ENCODE measurements at places on chromosomes 16 and 17.

DNA sequence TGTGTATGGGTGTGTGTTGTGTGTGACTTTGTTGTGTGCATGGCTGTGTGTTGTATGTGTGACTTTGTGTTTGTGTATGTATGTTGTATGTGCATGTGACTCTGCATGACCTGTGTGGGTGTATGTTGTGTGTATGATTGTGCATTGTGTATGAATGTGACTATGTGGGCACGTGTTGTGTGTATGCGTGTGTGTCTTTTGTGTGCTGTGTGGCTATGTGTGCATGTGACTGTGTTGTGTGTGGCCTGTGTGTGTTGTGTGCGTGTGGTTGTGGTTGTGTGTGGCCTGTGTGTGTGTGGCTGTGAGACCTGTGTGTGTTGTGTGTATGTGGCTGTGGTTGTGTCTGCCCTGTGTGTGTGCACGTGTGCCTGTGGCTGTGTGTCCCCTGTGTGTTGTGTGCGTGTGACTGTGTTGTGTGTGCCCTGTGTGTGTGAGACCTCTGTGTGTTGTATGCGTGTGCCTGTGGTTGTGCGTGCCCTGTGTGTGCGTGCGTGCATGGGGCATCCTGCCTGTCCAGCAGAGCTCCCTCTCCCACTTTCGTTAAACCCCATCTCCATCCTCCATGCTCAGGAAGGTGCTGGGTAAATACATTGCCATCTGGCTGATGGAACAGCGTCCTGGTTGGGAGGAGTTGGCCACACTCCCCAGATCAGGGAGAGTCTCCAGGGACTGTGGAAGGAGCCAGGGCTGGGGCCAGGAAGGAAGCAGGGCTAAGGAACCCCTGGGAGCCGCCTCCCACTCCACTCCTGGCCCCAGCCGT lies 90.1 kb upstream of the GSE1 start:
- DNase-seq, result no peak

DNA sequence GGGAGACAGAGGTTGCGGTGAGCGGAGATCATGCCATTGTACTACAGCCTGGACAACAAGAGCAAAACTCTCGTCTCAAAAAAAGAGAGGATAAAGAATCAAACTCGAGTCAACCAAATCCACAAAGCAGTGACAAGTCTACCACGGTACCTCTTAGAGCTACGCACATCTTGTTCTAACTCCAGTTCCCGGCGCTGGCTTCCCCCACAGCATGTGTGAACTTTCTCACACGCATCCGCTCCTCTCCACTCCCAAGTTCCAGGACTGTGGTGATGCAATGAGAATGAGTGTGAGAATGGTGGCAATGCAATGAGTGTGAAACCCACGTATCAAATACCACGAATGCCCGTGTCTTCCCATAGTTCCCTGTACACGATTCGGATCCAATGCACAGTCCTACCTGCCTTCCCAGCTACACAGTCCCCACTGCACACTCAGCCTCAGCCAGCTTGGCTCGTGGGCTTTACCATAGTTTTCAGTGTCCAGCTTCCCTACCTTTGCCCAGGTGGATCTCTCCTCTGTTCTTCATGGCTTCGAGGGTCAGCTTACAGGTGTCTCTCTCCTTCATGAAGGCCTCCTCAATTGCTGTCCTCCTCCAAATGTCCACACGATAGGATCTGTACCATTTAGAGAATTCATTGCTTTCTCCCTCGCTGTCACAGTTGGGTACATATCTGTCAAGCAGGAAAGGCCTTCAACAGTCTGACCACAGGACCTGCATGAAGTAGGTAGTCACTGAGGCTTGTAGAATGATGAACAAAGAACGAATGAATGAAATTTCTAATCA lies 9.2 kb upstream of the P2RX5 start:
- no peak for DNase-seq

DNA sequence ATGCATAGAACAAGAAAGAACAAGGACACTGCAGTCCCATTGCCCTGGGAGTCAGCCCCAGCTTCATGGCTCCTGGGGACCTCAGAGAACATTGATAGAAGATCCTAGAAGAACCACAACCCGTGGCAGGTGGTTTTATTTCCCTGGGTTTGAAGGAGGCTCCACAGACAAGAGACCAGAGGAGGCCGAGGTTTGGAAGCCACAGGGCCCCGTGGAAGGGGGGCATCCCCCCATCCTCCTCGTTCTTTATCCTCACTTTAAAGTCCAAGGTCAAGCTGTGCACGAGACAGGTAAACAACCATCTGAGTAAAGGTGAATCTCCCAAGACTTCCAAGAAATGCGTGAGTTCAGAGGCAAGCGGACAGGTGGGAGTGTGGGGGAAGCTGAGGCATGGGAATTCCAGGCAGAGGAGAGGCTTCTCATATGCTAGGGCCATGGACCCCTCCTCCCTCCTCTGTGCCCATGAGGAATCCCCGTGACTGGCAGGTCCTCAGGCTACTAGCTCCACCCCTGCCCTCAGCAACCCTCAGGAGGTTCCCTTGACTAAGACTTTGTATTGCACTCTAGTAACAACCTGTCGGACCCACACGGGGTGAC lies 849 bp upstream of the SULT1A1 start:
- DNase-seq, result no peak

DNA sequence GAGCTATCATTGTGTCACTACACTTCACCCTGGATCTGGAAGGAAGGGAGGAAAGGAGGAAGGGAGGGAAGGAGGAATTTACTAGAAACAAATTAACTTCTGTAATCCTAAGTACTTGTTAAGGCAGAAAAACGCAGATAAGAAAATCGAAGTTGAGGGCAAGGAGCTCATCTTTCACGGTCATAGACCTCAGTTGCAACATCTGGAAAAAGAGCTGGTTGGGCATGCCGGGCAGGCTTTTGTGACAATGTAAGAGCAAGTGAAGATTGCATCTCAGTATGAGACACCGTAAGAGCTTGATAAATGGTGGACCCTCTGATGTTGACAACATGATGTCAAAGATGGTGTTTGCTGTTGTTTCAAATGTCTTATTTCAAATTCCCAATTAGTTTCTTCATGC lies 721.5 kb downstream of the MAF start:
- no peak for DNase-seq

GRCh38 chr17:17818088-17818526 lies 18.7 kb downstream of the SREBF1 start:
- DNase-seq, result no peak

GRCh38 chr16:19348578-19349315 lies 63.2 kb downstream of the CLEC19A start:
- DNase-seq, result no peak

DNA sequence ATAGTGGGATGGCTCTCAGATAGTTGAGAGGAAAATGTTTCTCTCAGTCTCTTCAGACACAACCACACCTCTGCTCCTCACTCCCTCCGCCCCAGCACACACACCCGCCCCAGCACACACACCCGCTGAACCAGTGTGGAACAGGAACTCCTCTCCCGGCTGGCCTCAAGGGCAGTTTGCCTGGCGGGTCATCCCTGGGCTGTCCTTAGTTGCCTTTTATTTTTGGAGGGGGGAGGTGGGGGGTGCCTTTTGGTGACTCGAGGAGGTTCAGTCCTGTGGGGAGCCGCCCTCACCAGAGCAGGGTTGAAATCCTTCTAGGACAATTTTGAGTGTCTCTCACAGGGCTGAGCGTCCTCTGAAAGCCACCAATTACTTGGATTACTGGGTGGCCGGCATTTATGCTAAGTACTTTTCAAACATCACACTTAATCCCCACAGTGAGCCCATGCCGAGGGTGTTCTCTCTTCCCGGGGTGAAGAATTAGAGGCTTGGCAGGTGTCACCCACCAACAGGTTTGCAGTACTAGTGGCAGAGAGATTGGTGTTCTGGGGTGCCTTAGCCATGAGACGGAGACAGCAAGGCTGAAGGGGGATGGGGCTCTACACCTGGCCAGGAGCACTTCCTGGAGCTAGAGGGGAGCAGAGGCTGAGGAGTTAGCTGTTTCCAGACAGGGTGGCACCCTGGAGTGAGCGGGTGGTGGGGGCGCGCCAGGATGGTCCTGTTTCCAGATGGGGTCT lies 2.8 kb downstream of the RASD1 start:
- DNase-seq, result no peak

DNA sequence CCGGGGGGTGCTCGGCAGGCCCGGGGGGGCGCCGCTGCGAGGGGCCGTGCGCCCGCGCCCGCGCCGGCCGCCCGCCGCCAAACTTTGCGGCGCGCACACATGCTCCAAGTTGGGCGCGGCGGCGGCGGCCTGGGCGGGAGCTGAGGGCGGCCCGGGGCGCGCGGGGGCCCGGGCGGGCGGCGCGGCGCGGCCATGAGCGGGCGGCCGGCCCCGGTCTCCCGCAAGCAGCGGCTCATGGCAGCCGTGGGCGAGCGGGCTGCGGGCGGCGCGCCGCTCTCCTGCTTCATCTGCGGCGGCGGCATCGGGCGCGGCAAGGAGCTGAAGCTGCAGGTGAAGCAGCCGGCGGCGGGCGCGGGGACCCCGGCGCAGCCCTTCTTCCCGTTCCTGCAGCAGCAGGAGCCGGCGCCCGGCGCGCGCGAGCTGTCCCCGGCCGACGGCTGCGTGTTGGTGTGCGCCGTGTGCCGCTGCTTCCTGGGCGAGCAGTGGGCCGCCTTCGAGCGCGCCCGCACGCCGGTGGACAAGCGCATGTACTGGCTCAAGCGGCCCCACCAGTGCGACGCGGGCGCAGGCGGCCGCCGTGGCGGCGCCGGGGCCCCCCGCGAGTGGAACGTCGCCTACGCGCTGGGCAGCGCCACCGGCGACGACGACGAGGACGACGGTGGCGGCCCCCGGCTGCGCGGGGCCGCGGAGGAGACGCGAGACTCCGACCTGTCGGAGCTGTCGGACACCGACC lies 57.2 kb upstream of the CIBAR2 start:
- DNase-seq, result no peak

- peak; percentile 61 for DNase-seq
These were observed 3.0 kb upstream of the DLX3 start for GRCh38 chr17:49997773-49998703.

- DNase-seq, result no peak
These were observed 579.3 kb downstream of the TOX3 start for GRCh38 chr16:51967646-51968045.

- DNase-seq, result no peak
These were observed 30.6 kb downstream of the PIPOX start for GRCh38 chr17:29073520-29073919.

- no peak for DNase-seq
These were observed 18.4 kb downstream of the MT1X start for GRCh38 chr16:56700631-56701030.

DNA sequence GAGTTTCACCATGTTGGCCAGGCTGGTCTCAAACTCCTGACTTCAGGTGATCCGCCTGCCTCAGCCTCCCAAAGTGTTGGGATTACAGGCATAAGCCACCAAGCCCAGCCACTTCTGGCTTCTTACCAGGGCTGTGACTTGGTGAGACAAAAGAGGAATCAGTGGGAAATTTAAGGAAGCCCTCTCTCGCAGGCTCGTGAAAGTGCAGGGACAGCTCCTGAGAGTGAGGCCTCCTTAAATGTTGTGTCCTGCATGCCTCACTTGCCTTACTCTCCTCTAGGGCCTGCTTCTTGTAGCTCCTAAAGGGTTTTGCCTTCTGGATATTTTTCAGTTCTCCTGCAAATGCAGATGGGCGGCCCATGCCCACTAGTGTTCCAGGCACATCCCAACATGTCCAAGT lies 5.2 kb downstream of the AHSP start:
- DNase-seq, result no peak

- DNase-seq, result no peak
These were observed 56.3 kb downstream of the CREBBP start for GRCh38 chr16:3824121-3824795.

GRCh38 chr16:48446534-48446920 lies 61.3 kb upstream of the SIAH1 start:
- no peak for DNase-seq

DNA sequence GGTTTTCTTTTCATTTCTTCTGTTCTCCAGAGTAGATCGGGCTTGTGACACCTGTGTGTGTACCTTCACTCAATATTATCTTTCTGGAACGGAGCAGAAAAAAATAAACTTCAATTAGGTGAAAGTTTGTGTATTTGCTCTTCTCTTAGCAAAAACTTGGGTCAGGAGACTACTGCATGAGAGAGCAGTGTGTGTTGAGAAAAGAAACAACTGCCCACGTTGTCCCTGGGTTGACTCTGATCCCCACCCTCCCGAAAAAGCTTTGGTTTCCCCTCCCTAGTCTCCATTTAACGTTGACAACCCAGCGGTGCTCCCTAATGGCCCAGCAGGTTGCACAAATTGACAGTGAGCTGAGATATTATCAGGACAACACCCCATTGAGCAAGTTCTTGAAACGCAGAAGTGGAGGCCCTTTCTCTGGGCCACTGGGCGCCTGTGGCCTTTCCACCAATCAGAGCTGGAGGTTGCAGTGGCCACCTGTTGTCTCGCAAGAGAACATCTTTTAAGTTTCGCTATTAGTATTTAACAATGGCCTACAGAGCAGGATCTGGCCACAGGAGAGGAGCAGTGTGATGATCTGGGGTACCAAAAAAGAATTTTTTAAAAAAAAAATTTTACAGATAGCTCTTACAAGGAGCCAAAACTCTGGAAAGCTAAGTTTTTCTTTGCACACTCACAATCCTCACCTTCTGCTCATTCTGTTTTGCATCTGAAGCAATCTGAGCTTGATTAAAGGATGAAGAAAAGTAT lies 1.5 kb upstream of the TOX3 start:
- DNase-seq, result no peak

- no peak for DNase-seq
These were observed 35.9 kb downstream of the SLC6A4 start for GRCh38 chr17:30199600-30199999.

GRCh38 chr17:59436900-59437299 lies 105.4 kb downstream of the YPEL2 start:
- no peak for DNase-seq

- DNase-seq, result no peak
These were observed 55.6 kb downstream of the BAIAP2 start for GRCh38 chr17:81090361-81091136.

DNA sequence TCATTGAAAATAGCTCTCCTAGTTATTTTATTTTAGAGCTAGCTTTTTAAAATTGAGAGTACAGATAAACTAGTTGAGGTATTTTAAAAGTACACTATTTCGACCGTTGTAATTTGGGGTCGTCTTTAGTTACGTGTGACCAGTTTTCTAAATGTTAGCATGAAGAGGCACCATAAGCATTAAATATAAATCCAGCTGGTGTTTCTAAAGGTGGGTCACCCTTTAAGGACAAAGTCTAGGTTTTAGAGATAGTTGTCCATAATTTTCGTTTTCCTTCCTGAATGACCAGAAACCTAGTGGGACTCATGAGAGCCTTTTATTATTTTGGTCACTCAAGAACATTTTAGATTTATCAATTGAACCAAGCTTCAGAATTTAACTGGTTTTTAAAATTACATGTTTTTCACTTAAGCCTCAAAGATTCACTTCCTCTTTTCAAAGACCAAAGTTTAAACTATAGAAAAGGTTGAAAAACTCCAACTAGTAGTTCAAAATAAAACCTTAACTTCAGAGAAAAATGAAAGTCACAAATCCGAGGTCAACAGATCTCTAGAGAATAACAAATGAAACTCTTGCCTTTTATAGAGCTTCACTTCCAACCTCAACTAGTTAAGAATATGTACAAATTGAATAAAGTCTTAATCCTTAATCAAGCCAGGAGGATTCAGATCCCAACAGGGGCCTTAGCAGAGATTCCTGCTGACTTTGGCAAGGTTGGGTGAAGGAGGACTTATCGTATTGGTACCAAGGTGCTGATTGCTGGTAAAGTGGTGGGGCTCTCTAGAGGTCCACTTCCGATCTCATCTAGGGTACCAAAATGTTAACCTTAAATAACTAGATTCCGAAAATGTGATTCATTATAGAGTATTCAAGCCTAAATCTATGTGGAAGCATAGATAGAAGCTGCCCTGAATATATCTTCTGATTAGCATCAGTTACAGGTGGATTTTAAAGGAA lies 32.5 kb downstream of the PHKB start:
- DNase-seq, result no peak

Data from stimulated activated CD4-positive, alpha-beta T cell treated with anti-CD3 and anti-CD28 coated beads, Interleukin-15, amount 100 ng/mL, for 1 hour (primary cell).